Suprapubic skin (tissue), 4 donors: ENCODE measurements at places on chromosomes 1 and 21.

DNA sequence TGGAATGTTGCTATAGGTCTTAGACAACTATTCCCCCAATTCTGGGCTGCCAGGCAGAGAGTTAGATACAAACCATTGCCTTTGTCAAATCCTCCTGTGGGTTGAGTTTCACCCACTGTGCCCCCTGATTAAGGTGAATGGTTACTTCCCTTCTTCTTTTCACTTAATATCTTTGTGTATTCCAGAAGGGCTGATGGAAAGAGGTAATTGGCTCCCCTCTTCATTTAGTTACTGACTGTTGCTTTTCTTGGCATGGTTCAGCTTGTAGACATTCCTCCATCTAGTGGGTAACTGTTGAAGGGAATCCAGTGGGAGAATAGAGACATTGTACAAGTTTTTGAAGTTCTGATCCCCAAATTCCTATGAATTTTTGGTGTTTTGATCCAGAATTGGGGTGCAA is 43.8 kb upstream of the MACF1 start:
- no peak for DNase-seq

- no peak for DNase-seq
These were observed 11.5 kb downstream of the CD58 start for GRCh38 chr1:116559304-116559761.

GRCh38 chr1:153355445-153356071 is 2.1 kb upstream of the S100A9 start:
- DNase-seq = peak; percentile 73

- no peak for DNase-seq
These were observed 7.6 kb upstream of the RAP1A start for GRCh38 chr1:111611986-111612385.

DNA sequence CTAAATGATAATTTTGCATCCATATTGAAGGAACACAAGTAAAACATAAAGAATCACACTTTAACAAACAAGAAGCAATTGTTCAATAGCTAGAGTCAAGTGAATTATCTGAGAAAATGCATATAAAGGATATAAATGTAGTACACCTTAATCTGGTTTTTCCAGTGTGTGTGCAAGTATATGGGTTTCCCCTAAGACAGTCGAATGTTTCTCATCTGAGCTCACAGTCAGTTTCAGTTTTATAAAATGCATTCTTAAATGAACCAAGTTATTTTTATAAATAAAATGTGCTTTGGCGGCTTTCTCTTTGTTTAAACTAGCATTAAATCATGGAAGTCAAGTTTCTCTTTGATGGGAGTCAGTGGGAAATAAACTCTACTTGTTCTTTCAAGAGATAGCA is 125.9 kb downstream of the PTPRC start:
- DNase-seq = no peak

- no peak for DNase-seq
These were observed 86.3 kb downstream of the VWA5B1 start for GRCh38 chr1:20376880-20377494.

DNA sequence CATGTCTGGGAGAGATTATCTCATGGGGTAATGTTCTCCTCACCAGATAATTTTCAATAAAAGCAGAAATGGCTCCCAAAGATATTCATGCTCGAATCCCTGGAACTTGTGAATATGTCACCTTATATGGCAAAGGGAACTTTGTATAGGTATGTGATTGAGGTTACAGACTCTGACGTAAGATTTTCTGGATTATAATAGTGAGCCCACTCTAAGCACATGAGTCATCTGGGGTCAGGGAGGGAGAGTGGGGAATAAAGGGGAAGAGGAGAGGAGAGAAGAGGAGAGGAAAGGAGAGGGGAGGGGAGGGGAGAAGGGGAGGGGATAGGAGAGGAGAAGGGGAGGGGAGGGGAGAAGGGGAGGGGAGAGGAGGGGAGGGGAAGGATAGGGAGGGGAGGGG is 1193.9 kb downstream of the PLA2G4A start:
- no peak for DNase-seq

DNA sequence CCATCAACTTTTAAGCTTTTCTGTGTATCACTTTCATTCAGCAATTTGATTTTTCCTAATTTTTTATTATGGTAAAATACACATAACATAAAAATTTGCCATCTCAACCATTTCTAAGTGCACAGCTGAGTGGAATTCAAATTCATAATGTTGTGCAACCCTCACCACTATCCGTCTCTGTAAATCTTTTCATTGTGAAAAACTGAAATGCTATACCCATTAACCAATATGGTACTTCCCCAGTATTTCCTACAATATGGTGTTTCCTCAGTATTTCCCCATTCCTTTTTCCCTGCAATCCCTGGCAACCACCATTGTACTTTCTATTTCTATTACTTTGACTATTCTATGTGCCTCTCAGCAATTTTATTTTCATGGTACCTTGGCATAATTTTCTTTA is 6.8 kb downstream of the STPG1 start:
- DNase-seq = no peak

DNA sequence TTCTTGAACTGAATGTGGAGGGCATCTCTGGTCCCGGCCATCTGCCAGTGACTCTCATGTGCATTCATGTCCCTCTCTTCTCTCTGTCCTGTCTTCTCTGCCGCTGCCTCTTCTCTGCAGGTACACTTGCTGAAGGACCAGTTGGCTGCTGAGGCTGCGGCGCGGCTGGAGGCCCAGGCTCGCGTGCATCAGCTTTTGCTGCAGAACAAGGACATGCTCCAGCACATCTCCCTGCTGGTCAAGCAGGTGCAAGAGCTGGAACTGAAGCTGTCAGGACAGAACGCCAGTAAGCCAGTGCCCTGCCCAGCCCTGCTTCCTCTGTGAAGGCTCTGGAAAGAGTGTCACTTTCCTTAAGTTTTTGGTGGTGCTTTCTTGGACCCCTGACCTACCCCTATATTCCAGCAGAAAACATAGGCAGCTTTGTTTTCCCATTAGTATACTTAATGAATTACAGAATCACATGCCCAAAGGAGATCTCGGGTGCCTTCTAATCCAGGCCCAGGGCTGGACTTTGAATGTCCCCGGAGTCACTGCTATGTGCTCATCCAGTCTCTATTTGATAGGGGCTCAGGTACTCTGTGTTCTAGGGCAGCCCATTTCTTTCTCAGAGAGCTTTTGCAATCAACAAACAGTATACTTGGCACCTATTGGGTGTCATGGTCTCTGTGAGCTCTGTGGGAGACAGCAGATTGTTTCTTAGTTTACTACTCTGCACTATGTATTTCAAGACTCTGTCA is 11.2 kb downstream of the SPATA46 start:
- DNase-seq = no peak

- no peak for DNase-seq
These were observed 14.6 kb upstream of the AIM2 start for GRCh38 chr1:159091180-159091560.

DNA sequence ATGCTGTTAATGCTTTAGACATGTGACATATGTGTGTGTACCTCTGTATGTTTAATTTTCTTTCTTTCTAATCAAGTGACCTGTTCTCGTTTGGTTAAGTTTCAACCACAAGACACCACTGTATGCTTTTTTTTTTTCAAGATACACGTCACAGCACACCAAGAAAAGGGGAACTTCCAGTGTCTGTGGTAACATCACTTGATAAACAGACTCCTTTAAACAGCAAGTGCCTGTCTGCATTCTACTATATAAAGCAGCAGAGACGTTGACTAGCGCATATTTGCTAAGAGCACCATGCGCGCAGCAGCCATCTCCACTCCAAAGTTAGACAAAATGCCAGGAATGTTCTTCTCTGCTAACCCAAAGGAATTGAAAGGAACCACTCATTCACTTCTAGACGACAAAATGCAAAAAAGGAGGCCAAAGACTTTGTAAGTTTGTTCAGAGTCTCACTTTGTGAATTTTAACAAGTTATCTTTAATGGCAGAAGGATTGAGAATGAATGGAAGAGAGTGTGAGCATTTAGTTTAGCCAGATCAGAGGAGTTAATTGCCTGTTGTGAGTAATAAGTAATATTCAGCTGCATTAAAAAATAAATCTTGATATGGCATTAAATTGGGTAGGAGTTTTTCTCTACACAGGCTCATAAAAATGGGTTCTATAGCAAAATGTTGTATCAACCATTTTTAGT is at the start of gene RGS1:
Gene RGS1 (plus strand): TSS at position 275 of the 691 bp plus-strand sequence. CDS start 20 bp downstream, at position 295.
- no peak for DNase-seq

GRCh38 chr1:25017436-25018109 is 87.5 kb upstream of the RUNX3 start:
- no peak for DNase-seq

DNA sequence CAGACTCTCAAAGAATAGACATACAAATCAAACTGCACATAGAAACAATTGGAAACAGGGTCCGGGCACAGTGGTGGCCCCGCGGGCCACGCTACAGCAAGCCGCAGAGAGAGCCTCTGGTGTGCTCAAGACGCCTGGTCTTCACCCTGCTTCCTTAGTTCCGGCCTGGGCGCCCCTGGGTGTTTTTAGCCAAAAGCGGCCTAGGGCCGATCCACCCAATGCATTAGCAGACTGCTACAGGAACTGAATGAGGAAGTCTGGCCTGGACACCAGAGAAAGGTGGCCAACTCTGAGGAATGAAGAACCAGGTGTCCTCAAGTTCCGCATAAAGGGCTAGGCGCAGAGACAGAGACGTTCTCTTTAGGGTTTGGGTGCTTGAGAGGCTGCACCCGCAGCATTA is 1.7 kb downstream of the PRRX1 start:
- DNase-seq = no peak

- DNase-seq = no peak
These were observed 99.7 kb downstream of the RIPK4 start for GRCh38 chr21:41667136-41667535.

DNA sequence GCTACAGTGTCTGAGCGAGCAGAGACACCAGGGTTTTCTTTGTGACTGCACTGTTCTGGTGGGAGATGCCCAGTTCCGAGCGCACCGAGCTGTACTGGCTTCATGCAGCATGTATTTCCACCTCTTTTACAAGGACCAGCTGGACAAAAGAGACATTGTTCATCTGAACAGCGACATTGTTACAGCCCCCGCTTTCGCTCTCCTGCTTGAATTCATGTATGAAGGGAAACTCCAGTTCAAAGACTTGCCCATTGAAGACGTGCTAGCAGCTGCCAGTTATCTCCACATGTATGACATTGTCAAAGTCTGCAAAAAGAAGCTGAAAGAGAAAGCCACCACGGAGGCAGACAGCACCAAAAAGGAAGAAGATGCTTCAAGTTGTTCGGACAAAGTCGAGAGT is 2.7 kb downstream of the ZBTB18 start:
- no peak for DNase-seq

- DNase-seq = no peak
These were observed 319.2 kb upstream of the ADGRL4 start for GRCh38 chr1:79325705-79326104.

DNA sequence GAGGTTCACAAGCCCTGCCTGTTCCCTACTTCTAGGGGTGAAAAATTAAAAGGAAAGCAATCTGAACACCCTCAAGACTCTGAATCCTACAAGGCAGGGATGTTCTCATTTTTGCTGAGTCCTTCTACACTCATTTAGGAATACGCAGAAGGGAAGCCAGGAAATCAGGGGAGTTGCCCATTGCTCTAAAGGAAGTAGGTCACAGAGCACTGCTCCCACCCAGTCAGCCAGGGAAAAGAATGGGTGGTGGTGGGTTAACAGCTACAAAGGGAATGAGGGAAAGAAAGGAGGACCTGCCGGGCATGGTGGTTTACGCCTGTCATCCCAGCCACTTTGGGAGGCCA is 2.4 kb upstream of the CTTNBP2NL start:
- DNase-seq = peak; percentile 75

- no peak for DNase-seq
These were observed 55.0 kb downstream of the HIVEP3 start for GRCh38 chr1:41863718-41864117.

DNA sequence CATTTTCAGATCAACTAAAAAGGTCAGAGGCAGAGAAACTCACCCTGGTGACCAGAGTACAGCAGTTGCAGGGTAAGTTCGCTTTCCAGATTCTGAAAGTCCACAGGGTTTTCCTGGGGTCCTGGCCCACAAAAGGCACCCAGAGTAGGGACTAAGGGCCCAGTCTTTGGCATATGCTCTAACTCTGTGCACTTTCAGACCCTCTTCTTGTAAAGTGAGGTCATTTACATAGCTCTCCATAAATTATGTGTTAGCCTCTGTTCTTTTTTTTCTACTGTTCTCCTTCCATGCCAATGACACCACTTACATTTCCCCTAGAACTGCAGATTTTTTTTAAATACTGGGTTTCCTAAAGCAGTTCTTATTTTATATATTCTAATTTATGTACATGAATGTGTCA is 6.3 kb downstream of the C1orf74 start:
- DNase-seq = no peak

DNA sequence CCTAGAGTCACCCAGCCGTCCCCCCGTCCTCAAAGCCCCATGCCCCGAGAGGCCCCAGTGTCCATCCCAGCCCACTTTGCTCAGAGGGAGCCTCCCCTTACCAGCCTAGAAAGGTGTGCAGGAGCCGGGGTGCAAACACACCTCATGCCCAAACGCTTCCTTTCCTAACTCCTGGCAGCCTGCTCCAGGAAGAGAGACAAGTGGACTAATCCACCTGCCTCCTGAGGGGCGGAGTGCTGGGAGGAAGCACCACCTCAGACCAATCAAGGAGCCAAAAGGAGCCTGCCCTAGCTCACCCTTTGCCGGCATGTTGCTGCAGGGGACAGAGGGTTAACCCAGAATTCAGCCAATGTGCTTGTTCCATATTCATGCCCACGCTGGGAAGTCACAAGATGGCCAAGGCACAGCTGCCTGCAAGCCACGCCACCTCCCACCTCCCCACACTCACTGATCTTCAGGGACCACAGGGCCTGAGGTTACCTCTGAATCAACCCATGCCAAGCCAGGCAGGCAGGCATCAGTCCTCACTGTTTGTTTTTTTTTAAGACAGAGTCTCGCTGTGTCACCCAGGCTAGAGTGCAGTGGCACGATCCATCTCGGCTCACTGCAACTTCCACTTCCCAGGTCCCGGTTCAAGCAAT is 27.8 kb downstream of the PLEKHA6 start:
- no peak for DNase-seq

- DNase-seq = no peak
These were observed 7.4 kb downstream of the TRNP1 start for GRCh38 chr1:27000817-27001460.

- no peak for DNase-seq
These were observed 20.1 kb downstream of the TUT4 start for GRCh38 chr1:52532731-52533327.

DNA sequence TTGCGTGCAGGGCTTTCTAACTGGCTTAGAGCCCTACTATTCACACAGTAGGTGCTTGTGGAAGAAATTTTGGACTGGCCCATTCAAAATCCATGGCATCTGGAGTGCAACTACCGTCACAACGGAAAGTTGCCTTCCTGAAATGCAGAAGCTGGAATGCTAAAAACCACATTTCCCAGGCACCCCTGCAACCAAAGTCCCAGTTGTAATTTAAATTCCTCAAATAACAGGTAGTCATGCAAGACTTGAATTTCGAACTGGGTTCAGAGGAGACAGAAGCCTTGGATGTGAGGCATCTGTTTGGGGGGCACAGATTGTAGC is 186.7 kb downstream of the TOMM20 start:
- no peak for DNase-seq

DNA sequence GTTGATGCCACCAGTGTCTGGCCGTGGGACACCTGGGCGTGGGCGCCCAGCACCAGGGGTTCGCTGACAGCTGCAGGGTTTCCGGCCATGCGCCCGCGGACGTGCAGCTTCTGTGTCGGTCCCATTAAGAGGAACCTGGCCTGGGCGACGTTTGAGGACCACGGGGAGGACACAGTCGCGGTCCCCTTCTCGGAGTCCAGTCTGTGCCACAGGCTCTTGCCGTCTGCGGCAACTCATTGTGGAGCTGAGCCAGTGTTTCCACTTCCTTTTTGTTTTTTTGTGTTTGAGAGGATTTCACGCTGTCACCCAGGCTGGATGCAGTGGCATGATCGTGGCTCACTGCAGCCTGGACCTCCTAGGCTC is 1.6 kb upstream of the C1orf159 start:
- DNase-seq = peak; percentile 67
